ENCODE measurements at places on chromosomes 7 and 10.

GRCh38 chr10:99676426-99676825 lies 17.1 kb downstream of the ENTPD7 start:
- no peak for DNase-seq
- H3K36me3 ChIP-seq: peaks cover 8% of the 10 kb centered on the region
- H3K27ac ChIP-seq: no peak overlapping the region
- peaks cover 5% of the 10 kb centered on the region for H3K4me1 ChIP-seq
- H3K4me3 ChIP-seq: no peak overlapping the region
- H3K27me3 ChIP-seq: no peaks in the 10 kb centered on the region

DNA sequence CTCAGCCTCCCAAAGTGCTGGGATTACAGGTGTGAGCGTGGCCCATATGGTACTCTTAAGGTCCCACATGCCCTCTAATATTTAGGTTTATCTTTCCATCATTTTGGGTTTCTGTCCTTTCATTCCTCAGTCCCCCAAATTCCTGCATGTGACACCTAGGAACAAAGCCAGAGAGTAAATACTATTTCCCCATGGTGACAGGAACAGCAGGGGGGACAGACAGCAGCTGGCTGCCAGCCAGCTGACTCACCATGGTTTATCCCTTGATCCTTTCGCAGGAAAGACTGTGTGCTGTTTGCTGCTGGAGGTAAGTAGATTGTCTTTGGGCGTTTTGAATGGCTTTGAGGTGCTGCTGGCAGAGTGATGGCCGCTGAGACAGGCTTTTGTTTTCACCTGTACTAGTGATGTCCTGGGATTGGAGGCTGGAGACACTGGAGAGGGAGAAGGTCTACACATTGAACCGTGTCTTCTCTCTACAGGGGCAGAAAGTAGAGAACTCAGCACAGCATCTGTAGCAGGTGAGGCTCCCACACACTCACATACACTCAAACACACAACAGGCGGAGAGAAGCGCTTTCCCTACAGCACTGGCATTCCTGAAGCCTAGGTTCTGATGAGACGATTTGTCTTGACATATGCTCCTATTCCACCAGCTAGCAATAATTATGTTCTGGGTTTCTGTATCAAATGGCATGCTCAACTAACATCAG lies 83.7 kb upstream of the EFCAB10 start:
- H3K4me1 ChIP-seq: peaks cover 8% of the 10 kb centered on the region
- no peak overlapping the region for H3K4me3 ChIP-seq
- H3K36me3 ChIP-seq: peaks cover 37% of the 10 kb centered on the region
- no peak overlapping the region for H3K27ac ChIP-seq
- DNase-seq: no peak

GRCh38 chr10:95178797-95179196 lies 15.2 kb upstream of the ACSM6 start:
- DNase-seq: no peak
- H3K27me3 ChIP-seq: no peaks in the 10 kb centered on the region
- no peak overlapping the region for H3K27ac ChIP-seq

DNA sequence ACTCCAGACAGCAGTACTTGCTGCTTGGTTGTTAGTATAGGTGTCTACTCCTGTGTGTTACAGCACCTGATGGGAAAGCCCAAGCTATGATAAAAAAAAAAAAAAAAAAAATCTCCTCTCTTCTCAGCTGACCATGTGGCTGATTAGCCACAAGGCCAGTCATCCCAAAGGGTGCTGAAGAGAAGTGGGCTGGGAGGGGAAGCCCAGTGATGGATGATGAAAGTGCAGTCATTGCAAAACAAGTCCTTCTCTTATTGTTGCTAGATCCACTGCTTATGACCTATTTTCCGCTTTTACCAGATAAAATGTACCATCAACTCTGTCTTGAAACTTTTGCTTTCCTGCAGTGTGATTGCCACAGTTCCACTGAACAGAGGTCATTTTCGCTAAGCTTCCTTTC lies 1092.5 kb upstream of the C7orf33 start:
- H3K36me3 ChIP-seq: no peaks in the 10 kb centered on the region
- H3K27me3 ChIP-seq: no peaks in the 10 kb centered on the region
- H3K4me1 ChIP-seq: no peaks in the 10 kb centered on the region
- H3K4me3 ChIP-seq: no peak overlapping the region
- H3K27ac ChIP-seq: no peak overlapping the region

GRCh38 chr7:1543826-1544177 lies 12.2 kb downstream of the TMEM184A start:
- H3K4me3 ChIP-seq: no peak overlapping the region
- no peaks in the 10 kb centered on the region for H3K36me3 ChIP-seq
- DNase-seq: no peak
- peaks cover 5% of the 10 kb centered on the region for H3K4me1 ChIP-seq
